Posterior cingulate gyrus (tissue), 11 donors: ENCODE measurements at places on chromosomes 5 and 9.

GRCh38 chr5:170597872-170598271 is 94.1 kb downstream of the KCNIP1 start:
- no peak for DNase-seq

- no peak for DNase-seq
Observed at GRCh38 chr5:84378961-84379360, 5.7 kb downstream of the EDIL3 start.

DNA sequence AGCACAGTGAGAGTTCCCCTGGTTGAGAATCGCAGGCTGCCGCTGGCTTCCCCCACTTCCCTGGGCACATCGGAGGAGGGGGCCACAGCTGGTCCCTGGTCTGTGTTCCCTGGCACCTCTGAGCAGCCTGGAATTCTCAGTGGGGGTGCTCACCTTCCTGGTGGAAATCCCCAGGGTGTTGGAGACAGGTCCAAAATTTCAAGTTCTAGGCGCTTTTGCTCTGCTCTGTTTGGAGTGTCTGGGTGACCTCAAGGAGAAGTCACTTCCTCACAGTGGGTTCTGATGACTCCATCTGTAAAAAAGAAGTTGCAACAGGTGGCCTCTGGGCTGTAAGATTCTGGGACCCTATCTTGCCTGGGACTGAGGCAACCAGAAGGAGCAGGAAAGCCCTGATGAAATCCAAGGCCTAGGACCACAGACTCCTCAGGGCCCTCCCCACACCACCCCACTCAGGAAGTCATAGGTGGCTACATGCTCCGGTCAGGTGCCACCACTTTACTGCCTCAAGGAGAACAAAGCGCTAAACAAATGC is at the start of gene TRAF1:
Gene TRAF1 (minus strand): TSS at position 400 of the 532 bp plus-strand sequence. CDS start 721 bp downstream, outside the sequence.
- DNase-seq: no peak

GRCh38 chr9:134606951-134607731 is 34.5 kb upstream of the COL5A1 start:
- no peak for DNase-seq

GRCh38 chr9:128696923-128697707 is 5.2 kb upstream of the PKN3 start:
- no peak for DNase-seq

GRCh38 chr5:19264821-19265220 is 723.2 kb downstream of the CDH18 start:
- DNase-seq: no peak

GRCh38 chr5:139470821-139471300 is at the start of gene SMIM33:
Gene SMIM33, plus strand, starts transcription at chr5:139471004. Its CDS starts 118 bp downstream, at chr5:139471122.
- peak; percentile 49 for DNase-seq

DNA sequence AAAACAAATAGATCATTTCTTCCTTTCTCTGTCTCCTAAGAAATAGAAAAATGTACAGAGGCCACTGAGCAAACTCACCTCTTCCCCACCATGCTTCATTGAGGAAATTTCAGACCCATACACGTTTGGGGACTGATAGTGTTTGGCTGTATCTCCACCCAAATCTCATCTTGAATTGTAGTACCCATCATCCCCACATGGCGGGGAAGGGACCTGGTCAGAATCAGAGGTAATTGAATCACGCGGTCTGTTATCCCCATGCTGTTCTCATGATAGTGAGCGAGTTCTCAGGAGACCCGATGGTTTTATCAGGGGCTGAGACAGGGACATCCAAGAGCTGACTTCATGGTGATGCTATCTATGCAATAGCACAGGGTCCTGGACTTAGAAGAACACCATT is 1655.8 kb downstream of the MAT2B start:
- DNase-seq: no peak

DNA sequence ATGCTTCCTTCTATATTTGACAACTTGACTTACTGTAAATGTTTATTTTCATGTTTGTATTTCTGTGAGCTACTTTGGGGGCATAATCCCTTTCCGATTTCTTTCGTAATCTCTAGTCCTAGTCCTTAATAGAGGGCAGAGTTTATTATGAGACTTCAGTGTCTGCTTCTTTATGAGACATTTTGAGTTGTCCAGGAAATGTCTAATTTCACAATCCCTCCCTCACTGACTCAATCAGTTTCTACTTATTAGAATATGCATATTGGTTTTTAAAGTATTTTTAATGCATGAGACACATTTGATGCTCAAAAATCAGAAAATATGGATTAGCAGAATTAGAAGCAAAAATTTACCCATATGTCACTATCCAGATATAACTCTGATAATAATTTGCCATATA is 160.9 kb downstream of the FOCAD start:
- no peak for DNase-seq

- DNase-seq: peak; percentile 83
Observed at GRCh38 chr9:109316207-109316640, 4.6 kb downstream of the EPB41L4B start.

GRCh38 chr5:145554399-145554798 is 280.7 kb downstream of the PRELID2 start:
- DNase-seq: no peak

DNA sequence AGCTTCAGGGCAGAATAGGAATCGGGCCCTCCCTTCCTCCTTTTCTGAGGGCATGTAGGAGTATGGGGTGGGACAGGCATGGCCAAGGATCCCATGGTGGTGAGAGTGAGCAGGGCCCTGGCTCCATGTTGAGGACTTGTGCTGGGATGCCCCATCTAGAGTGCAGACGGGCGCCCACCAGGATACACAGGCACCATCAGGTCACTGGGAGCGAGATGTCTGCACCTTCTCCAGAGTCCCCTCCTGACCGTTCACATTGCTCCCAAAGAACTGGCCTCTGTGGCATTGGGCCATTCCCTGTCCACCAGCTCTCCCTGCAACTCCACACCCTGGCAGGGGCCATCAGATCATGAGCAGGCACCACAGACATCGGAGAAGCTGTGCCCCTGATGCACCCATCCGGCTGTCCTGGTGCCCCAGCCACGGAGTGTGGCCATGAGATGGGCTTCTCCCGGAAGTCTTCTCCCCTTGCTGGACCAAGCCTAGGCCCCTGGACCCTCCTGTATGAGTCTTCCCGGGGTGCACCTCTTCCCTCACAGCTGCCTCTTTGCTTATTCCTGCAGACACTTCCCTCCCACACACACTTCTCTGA is 195.0 kb downstream of the IRX2 start:
- no peak for DNase-seq
